Memory B cell (primary cell): ENCODE measurements at places on chromosomes 5 and 9.

DNA sequence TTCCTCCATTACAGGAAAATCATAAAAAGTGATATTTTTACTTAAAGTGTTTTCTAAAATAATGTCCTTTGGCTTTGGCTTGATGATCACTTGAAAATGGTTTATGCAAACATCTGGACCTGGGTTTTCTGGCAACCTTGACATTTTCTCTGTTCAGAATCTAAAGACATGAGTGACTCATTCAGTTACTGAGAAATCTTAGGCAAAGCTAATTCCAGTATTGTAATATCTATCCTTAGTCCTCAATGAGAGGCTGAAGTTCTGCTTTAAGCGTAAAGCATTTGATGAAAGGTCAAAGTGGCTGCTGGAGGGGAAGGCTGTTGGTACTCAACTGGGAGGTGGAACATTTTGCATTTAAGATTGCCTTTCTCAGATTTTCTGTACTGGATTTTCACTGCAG lies 2.3 kb downstream of the MAN2A1 start:
- DNase-seq, result no peak

DNA sequence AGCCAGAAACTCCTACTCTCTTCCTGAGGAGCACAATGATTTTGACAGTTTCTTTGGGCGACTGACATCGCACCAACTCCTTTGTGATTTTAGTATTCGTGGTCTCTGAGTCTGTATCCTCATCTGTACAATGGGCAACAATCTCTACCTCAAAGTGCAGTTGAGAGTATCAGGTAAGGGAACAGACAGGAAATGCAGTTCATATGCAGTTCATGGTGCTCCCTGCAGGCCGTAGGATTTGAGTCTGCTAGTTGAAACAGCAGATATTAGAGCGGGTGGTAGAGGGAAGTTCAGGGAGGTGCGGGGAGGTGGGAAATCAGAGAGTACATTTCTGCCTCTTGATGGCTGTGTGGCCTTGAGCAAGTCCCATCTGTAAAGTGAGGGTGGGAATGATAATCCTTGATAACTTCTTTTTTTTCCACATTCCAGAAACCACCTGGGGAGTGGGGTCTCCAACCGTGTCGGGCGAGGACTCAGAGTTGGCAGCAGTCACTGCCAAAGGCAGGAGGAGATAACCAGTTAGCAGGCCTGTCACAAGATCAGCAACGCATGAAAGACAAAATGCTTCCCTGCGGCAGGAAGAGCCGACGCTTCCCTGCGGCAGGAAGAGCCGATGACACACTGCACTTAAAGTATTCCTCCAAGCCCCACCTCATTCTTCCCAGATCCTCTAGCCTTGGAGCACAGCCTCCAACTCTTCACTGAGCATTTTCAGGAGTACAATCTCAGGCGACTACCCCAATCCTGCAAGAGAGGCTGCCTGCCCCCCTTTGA lies 6.0 kb upstream of the NEK6 start:
- DNase-seq, result no peak

DNA sequence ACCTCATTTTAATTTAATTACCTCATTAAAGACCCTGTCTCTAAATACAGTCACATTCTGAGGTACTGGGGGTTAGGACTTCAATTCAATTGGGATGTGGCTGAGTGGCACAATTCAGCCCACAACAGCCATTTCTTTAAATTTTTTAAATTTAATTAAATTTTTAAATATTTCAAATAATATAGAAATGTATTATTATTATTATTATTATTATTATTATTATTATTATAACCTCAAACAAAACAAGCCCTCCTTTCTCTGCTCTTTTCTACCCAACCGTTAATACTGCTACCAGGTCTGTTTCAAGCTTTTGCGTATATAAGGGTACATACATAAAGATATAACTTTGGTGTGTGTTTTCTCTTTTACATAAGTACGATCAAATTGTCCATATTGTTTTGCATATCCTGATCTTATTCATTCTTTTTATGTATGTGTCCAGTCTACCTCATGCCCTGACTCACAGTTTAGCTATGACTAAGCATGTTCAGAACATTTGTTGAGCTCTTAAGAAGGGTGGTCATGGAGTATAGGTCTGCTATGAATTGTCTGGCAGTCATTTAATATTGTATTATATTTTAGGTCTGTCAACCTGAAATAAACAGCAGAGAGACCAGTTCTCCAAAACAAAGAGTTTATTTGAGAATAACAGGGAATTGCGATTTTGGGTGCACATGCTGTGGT lies 16.1 kb upstream of the RAB14 start:
- DNase-seq, result no peak

DNA sequence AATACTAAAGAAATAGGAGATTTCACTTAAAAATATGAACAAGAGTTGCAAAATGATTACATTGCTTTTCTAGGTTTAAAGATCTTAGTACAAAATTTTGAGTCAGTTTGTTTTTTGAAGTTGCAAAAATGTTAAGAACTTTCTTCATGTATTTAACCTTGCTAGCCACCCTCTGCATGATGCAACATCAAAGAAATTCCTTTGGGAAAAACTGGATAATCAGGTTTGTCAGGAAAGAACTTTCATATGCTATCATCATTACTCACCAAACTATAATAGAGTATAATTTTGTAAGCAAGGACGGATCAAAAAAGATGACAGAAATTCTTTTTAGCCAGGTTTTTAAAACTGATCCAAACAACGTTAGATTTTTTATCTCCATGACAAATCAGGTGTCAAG lies 116.9 kb upstream of the MRPS30 start:
- DNase-seq, result no peak

GRCh38 chr5:103336941-103337340 lies 78.4 kb downstream of the MACIR start:
- no peak for DNase-seq

DNA sequence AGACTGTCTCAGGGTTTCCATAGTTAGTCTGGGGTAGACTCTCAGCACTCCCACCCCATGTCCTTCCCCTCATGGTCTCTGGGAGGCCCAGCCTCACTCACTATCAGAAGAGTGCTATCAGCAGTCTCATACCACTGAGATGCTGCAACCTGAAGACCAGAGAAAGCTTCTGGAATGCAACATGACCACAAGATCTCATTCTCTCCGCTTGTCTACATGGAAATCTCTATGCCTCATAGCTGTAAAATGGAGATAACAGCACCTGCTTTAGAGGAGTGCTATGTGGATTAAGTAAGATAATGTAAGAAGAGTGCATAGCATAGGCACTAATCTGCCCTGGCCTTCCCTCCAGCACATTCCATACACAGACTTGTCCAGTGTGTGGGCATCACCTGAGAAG lies 47.0 kb upstream of the ZNF169 start:
- no peak for DNase-seq

DNA sequence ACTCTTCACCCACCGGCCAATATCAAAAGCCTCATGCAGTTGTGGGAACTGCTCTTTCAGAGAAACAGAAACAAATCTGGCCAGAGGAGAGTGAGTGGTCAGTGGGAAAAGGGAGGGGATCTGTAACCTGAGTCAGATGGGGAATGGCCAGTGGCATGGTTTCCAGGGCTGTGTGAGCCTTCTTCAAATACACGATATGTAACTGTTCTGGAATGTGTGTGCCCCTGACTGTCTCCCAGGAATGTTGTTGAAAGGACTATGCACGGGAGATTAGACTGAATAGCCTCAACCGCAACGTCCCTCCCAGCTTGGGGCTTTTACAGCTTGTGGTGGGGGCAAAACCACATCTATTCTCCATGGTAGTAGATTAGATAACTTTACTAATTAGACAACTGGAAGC lies 60.8 kb downstream of the SH3TC2 start:
- no peak for DNase-seq

DNA sequence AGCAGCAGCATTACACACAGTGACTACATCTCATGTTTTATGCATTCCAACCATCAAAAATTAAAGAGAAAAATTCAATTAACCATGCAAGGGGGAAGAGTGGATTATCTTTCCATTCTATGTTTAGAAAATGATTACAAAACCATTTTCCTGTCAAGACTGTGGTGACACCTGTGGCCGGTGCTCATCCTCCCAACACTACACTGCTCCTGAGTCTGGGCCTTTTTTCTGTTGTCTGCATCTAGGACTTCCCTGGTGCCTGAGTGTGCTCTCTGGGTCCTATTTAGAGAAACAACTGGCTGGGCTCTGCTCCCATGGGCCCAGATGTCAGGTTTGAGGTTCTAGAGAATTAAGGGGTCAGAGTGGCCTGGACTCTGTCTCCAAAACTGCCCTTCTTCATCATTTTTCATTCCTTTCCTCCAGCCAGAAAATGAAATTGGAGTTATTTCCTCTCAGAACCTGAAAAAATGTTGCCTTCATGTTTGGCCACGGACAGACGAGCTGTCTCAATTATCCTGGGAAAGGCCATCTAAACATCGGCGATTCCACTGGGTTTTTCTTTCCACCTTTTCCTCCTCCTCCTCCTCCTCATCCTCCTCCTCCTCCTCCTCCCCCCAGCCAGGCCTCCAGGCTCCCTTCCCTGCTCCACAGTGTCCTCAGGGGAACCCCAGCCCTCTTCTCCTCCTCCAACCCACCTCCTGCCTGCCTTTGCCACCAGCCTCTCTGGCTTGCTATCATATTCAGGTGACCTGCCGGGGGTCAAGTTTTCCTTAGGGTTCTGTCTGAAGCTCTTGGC lies 11.4 kb upstream of the ARSI start:
- DNase-seq, result no peak

- DNase-seq, result no peak
Measured at GRCh38 chr5:143198332-143198731, 205.2 kb downstream of the NR3C1 start.

GRCh38 chr9:114382699-114383520 lies 4.9 kb downstream of the AKNA start:
- DNase-seq, result peak; percentile 59

DNA sequence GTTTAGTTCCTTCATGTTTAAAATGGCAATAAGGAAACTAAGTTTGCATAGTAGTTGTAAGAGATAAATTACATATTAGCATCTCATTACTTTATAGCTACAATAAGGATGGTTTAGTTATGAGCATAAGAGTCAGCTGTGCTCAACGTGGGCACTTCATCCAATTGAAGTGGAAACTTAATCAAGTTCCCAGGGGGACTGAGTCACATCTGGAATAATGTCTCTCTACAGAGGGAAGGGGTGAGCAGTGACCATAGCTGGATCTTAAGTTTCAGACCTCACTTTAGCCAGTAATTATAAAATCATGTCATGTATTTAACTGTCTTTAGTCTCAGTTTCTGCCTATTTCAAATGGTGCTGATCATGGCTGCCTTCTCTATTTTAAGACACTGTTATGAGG lies 36.8 kb upstream of the FAM240B start:
- no peak for DNase-seq

DNA sequence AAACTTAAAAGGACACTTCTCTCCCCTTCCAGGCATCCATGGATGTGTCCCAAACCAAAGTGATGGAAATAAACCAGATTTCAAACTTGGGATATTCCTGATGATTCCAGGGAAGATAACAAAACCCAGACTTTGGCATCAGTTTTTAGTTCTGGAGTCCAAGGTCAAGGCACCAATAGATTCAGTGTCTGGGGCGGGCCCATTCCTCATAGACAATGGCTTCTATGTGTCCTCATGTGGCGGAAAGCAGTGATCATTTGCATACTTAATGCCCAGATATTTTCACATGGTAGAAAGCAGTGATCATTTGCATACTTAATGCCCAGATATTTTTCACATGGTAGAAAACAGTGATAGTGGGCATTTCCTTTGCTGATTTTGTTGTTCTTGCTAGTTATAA lies 151.4 kb upstream of the DAP start:
- no peak for DNase-seq

DNA sequence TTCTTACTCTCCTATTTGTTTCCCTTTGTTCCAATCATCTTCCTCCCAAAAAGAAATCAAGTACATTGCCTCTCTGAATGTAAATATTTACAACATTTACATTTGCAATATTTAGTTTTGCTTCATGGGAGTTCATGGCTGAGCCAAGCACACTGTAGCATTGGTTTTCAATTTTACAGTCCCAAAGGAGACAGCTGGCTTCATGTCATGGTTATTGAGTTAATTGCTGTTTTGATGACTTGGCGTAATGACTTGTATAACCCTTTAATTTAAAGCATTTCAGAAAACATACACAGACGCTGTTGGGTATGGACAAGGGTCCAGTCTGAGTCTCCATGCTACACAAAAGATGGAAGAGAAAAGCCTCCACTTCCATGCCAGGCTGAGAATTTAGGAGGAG lies 25.6 kb upstream of the VLDLR start:
- no peak for DNase-seq
